ENCODE measurements at places on chromosomes 11 and 22.

GRCh38 chr22:23177197-23177596 lies 3.1 kb upstream of the BCR start:
- DNase-seq = no peak

- DNase-seq = no peak
These were observed 324.9 kb upstream of the CCDC90B start for GRCh38 chr11:83611031-83611430.

- DNase-seq = no peak
These were observed 669.9 kb downstream of the BRD1 start for GRCh38 chr22:49157529-49158339.

DNA sequence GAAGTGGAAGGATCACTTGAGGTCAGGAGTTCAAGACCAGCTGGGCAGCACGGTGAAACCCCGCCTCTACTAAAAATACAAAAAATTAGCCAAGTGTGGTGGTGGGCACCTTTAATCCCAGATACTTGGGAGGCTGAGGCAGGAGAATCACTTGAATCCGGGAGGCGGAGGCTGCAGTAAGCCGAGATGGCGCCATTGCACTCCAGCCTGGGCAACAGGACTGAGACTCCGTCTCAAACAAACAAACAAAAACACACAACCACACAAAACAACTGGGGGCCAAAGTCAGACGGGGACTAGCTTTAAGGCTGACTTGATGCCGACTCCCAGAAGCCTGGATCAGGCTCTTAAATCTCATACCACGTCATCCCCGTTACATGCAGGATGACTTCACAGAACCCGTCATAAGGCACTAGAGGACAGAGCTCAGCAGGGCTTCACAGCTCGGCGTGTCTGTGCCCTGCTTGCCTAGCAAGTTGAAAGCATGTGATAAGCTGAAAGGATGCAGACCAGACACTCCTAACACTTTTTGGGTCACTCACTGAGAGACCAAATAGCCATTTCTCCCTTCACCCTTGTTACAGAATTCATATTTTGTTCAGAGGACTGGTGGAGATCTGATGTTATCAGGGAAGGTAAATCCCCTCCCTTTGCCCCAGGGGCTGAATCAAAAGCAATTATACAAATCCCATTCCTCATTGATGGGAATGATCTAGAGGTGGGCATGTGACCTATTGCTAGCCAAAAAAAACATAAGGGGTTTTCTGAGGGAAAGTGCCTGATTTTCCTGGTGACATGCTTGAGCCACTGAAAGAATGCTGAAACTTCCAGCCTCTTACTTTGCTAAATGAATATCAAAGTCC lies 65.4 kb downstream of the GAB2 start:
- DNase-seq = no peak

DNA sequence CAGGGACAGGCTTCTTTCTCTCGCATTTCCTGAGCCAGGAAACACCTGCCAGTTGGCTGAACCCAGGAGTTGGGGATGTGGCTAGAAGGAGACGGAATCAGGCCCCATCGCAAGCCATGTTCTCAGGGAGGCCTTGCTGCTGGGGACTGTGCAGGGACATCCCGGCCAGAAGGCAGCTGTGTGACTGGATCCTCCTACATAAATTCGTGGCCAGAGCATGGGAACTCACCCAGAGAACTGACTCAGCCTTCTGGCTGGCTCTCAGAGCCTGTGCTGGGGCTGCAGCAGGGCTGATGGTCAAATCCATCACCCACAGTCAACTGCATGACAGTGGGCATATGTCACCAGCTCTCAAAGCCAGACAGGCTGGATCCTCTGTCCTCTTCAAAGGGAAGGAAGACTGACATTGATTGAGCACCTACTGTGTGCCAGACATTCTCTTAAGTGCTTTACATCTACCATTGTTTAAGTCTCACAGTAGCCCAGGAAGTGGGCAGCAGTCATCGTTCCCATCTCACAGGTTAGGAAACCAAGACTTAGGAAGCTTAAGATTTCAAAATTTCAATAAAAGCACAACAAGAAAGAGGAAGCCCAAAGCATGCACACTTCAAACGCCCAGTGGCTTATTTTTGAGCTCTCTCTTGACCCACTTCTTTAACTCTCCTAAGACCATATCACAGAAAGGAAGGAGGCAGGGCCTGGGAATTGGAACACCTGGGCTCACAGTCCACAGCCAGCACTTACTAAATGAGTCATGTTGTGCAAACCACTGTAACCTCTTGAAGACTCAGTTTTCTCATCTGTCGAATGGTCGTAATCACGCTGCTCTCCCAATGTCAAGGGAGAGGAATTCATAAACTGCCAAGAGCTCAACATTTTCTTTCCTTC lies 30.9 kb upstream of the CACNG2 start:
- DNase-seq = no peak

DNA sequence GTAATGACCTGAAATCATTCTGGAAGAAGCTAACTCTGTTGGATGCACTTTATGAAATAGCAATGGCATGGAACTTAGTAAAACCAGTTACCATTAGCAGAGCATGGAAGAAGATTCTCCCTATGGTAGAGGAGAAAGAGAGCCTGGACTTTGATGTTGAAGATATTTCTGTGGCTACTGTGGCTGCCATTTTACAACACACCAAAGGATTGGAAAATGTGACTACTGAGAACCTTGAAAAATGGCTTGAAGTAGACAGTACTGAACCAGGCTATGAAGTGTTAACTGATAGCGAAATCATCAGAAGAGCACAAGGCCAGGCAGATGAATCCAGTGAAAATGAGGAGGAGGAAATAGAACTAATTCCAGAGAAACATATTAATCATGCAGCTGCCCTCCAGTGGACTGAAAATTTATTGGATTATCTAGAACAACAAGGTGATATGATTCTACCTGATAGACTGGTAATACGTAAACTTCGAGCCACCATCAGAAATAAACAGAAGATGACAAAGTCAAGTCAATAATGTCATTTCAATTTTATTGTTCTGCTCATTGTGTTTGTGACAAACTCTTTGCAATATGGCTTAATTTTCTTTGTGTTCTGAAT lies 2.0 kb downstream of the JRKL start:
- DNase-seq = no peak

GRCh38 chr11:13777341-13777985 lies 109.0 kb downstream of the FAR1 start:
- DNase-seq = no peak

DNA sequence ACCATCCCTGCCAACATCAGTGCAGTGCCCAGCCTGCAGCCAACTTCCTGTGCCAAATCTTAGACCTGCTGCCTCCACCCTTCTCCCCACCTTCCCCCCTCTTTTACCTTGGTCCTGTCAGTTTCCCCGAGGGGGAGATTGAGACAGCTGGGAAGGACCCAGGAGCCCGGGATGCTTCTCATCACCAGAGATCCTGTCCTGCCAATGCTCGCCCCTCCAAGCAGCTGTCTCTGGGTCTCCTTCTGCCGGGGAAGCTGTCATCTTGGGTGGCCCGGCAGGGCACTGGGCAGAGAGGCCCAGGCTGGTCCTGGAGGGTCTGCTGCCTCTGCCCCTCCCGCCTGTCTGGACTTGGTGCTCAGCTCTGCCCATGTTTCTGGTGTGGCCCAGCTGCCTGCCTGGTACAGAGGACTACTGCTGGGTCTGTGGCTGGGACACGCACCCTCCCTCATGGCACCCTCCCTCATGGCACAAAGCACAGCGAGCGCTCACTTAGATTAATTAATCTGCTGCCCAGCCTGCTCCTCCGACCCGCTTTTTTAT lies 60.4 kb upstream of the THY1 start:
- no peak for DNase-seq
